MCF 10A (cell line): ENCODE measurements at places on chromosomes 11 and 22. TPM values are rescaled to one million over a fixed set of nuclear protein-coding genes. Genes with fewer than 3 reads are reported as not detected.

GRCh38 chr11:94786264-94787126, 18.3 kb downstream of the AMOTL1 start:
- no peak overlapping the region for H3K27ac ChIP-seq
- DNase-seq: peak; percentile 56
- H3K27me3 ChIP-seq: no peaks in the 10 kb centered on the region
- H3K36me3 ChIP-seq: no peaks in the 10 kb centered on the region

The RGL4 gene
- not detected in 2 replicates for total RNA-seq

The THOC5 gene
- 50.3 and 51.3 TPM in 2 replicates for total RNA-seq

The NRIP3 gene
- total RNA-seq: 0.19 and 0.37 TPM in 2 replicates
